ENCODE measurements at places on chromosomes 1 and 21.

DNA sequence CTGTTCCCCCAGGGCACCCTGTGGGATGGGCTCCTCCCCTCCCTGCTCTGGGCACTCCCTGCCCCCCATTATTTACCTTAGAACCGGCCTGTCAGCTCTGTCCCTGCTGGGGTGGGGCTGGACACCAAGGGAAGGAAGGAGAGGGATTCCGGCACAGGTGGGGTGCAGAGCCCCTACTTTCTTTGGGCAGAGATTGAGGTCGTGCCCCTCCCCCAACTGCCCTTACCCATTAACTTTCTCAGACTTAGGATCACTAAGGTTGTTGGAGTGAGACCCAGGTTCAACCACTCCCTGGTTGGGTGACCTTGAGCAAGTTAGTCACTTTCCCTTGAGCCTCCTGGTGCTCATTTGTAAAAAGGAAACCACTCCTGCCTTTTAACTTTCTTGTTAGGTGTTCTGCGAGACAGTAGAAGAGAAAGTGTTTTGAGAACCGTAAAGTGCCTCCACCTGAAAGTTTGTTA, 57.0 kb upstream of the SYNC start:
- no peak for DNase-seq

DNA sequence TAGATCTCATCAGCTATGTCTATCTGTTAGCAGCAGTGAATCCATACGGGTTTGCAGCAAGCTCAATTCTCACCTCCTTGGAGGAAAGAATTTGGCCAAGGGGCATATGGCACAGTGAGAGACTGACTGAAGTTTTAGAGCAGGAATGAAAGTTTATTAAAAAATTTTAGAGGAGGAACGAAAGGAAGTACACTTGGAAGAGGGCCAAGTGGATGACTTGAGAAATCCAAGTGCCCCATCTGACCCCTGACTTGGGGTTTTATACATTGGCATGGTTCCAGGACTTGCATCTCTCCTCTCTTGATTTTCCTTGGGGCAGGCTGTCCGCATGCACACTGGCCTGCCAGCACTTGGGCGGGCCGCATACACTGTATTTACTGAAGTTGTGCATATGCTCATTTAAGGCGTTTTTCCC, 9.2 kb upstream of the OSBPL9 start:
- no peak for DNase-seq

GRCh38 chr1:192575499-192576189, at the start of gene RGS1:
TSS of gene RGS1 (plus strand) at chr1:192575773. CDS start at chr1:192575793, 20 bp downstream.
- DNase-seq: peak; percentile 45

DNA sequence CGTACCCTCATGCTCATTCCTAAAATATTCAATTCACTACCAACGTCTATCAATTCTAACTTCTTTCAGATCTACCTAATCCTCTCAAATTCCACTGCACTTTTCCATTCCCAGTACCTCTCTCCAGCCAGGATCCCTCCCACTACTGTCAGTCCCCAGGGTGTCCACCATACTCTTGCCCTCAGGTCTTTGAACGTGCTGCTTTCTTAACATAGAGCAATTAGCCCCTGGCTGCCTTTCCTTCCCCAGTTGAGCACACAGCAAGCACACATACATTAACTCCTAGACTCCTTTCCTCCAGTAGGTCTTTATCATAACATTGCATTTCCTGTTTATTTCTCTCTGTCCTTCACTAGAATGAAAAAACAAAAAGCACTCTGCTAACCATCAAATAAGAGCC, 126.7 kb downstream of the NTNG1 start:
- no peak for DNase-seq

- DNase-seq: no peak
Observed at GRCh38 chr1:27132624-27133023, 22.3 kb downstream of the SLC9A1 start.

Data from T-cell (primary cell).